ENCODE measurements at places on chromosomes 16 and 17.

- no peak for DNase-seq
Measured at GRCh38 chr16:57634171-57634570, 5.7 kb downstream of the ADGRG1 start.

- DNase-seq, result no peak
Measured at GRCh38 chr17:30557916-30558685, 80.9 kb downstream of the GOSR1 start.

- DNase-seq, result no peak
Measured at GRCh38 chr17:32495359-32496231, 8.8 kb downstream of the CDK5R1 start.

DNA sequence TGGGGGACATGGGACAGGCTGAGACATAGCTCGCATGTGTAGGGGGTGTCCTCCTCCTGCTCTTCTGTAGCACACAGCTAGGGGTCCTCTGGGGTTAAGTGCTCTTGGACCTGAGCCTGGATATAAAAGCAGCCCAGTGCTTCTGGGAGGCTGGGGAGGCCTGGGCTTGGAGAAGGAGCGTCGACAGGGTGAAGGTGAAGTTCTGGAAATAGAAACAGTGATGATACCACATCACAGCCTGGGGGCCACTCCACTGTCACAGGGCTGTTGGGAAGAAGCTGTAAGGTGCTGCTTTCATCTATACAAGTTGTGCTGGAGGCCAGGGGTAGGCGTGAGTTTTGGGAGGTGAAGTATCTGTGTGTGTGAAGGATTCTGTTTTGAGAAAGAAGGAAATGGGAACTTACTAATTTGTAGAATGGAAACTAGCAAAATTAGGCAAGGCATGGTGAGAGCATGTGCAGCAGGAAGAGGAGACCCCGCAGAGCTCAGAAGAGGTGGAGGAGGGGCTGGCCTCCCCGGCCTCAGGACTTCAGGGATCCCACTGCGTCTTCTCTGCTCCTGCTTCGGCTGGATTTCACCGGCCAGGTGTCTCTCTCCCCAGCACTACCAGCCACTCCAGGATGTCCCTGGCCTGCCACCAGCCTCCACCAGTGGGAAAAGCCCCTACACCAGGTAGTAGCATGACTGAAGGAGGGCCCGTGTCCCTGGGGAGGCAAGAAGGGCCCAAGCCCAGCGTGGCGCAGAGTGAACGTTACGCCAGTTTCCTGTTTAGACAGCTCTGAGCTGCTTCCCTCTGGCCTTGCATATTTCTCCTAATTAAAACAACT, 19.4 kb downstream of the PLCG2 start:
- DNase-seq, result peak; percentile 71

DNA sequence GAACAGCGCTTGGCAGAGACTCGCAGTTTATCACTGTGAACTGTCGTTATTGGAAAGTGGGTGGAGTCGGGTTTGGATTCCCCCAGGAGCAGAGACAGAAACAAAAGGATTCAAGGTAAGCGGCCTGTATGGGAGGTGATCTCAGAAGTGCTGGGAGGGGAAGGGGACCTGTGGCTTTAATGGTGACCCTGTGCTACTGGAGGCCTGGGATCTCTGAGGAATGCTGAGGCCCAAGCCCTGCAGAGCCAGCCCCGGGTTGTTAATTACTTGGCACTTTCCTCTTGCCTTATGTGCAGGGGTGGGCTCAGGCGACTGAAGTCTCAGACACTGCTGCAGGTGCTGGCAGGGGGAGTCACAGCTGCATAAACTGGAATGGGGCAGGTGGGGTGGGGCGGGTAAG, 27.4 kb downstream of the IRF8 start:
- DNase-seq, result no peak

GRCh38 chr16:20946015-20946629, 45.6 kb downstream of the LYRM1 start:
- DNase-seq, result no peak

DNA sequence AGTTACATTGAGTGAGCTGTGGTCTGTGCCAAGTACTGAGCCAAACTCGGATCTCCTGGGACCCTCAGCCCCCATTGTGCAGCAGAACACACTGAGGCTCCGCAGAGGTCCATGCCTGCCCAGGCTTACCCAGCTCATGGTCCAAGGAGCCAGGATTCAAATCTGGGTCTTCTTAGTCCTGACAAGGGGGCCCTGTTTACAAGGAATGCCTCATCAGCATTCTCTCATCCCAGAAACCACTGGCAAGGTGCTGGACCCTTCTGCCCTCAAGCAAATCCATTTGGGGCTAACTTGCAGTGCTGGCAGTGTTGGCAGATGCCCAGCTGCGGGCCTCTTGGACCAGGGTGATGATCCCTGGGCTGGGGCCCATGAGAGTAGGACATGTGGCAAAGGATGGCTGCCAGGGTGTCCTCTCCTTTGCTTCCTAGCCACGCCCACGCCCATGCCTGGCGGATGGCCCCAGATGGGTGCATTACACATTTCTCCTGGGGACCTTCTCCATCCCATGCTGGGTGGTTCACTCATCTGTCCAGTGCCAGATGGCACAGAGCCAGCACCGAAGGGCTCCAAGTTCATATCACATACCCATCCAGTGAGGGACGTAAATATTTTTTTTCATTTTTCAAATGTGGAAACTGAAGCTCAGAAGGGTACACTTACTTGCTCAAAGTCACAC, 117.7 kb downstream of the CMIP start:
- DNase-seq, result no peak

DNA sequence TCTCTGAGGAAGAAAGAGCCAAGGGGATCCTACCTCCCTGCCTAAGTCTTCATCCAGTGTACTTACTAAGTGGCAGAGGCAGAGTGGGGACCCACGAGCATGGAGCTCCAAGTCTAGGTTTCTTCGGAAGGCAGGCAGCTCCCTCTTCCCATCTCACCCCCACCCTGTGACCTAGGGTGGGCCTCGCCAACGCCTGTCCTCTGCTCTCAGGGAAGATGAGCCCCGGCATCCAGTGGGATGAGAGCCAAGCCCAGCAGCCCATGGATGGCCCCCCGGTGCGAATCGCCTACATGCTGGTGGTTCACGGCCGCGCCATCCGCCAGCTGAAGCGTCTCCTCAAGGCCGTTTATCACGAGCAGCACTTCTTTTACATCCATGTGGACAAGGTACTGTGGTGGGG, 8.3 kb downstream of the XYLT2 start:
- DNase-seq, result no peak

DNA sequence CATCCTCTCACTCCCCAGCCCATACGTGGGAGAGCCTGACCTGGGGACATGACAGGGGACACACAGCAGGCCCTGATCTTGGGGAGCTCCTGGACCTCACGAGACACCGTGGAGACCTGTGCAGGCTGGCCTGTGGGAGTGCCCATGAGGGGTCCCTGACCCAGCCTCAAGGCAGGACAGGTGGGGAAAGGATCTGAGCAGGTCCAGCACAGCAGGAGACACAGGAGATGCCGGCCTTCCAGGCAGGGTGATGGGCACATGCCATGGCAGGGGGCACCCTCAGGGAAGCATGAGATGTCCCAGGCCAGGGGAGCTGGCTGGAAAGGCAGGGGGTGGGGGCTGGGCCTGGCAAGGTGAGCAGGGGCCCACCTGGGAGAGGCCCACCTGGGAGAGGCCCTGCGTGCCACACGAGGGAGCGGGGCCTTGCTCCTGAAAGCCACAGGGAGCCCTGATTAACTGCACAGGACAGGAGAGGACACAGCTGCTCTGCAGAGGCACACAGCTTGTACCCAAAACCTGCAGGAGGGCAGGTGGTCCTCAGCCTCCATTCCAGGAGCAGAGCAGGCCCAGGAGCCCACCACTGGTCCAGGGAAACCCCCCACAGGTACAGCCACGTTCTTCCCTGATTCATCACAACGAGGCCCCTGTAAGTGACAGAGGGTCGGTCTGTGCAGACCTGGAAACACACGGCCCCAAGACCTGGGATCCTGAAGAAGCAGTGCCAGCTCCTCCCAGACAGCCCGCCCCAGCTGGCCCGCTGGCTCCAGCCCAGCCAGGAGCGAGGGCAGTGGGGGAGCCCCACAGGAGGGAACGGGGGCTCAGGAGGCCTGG, 26.6 kb upstream of the KRT17 start:
- DNase-seq, result no peak

GRCh38 chr16:88063211-88063773, 112.1 kb downstream of the BANP start:
- no peak for DNase-seq

- DNase-seq, result no peak
Measured at GRCh38 chr17:72710834-72711233, 381.7 kb downstream of the SLC39A11 start.

GRCh38 chr16:17369421-17370222, 101.1 kb downstream of the XYLT1 start:
- DNase-seq, result peak; percentile 72

- no peak for DNase-seq
Measured at GRCh38 chr17:80099291-80100034, 1.9 kb upstream of the GAA start.

GRCh38 chr17:6554342-6554741, 2.0 kb downstream of the PITPNM3 start:
- DNase-seq, result no peak

DNA sequence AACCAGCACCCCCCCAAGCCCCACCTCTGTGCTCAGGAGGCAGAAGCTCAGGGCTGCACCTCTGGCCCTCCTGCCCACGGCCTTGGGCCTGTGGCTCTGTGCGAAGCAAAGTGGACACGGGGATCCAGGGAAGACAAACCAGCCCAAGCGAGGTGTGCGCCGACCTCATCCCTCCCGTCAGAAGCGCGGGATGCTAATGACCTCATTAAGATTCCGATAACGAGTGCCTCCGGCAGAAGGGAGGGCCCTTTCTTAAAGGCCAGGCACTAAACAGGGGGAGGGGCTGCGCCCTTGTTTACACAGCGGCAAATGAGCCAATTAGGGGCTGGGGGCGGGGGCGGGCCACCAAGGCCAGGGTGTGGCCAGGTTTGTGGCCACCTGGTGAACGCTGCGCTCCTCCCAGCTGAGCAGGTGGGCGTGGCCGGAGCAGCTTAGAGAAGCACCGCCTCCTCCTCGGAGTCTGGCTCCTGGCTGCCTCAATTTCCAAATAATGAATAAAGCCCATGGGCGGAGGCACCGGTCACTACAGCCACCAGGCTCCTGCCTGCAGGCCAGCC, 3.2 kb downstream of the CBX4 start:
- DNase-seq, result no peak

- DNase-seq, result no peak
Measured at GRCh38 chr16:10839279-10839666, 20.7 kb upstream of the TVP23A start.

DNA sequence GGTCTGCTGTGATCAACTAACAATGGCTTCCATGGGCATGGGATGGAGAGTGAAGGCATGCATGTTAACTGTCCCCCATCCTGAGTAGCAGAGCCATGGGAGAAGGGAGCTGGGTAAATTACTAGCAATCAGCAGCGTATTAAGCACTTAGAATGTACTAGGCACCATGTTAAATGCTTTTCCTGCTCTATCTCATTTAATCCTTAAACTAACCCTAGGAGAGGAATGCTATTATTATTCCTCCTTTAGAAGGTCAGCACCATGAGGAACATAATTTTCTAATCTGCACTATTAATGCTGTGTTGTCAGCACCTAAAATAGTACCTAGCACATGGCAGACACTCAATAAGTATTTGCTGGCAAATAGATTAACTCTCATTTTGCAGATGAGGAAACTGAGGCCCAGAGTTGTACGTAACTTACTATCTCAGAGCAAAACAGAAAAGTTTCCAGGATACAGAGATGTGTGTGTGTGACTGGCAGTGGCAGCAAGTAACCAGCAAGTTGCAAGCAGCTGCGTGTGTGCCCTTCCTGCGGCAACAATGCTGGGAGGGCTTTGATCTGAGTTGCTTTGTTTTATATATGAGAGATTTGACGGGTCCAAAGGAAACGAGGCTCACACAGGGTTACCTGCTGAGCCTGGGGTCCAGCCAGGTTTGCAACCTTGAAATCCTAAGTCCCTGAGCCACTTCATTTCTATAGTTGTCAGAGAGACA, 6.5 kb upstream of the KLHL36 start:
- no peak for DNase-seq

GRCh38 chr16:59975953-59976352, 1241.8 kb upstream of the GOT2 start:
- DNase-seq, result no peak

- DNase-seq, result peak; percentile 71
Measured at GRCh38 chr16:22188595-22189442, 17.3 kb upstream of the EEF2K start.
